ENCODE measurements at places on chromosomes 2 and 18.

GRCh38 chr2:144708626-144709025 lies 188.7 kb upstream of the ZEB2 start:
- no peak for DNase-seq

DNA sequence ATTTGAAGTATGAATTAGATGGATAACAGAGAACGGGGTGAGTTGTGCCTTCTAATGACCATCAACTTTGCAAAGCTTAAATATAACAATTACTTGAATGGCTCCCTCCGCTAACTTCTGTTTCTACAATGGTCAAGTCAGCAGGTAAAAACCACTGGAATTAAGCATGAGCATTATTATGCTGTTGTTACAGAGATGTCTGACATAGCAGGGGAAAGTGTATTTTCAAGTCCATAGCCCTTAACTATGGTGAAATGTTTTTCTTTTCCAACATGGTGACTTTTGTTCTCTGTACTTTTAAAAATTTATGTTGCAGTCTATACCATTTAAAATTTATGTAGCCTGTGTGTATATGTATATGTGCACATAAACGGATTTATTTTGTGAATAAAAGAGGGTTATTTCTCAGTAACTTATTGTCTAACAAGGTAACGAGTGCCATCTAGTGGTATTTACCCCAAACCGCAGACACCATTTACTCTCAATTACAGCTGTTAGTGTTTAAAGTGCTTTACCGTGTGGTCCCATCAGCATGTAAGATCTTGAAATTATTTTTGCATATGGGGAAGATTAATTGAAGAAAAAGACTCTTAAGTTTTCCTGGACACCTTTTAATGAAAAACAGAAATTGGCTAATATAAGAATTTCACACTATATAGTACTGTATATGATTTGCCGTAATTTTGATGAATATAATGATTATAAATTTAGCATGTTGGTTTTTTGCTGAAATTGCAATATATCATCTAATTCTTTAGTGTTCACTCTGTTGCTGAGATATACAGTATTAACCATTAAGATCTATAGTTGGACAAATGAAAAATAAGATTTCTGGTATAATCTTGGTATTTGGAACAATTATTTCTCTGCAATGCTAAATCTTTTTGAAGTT lies 78.2 kb downstream of the UBE2E3 start:
- no peak for DNase-seq

- DNase-seq: no peak
Observed at GRCh38 chr2:225002656-225003045, 39.6 kb downstream of the DOCK10 start.

DNA sequence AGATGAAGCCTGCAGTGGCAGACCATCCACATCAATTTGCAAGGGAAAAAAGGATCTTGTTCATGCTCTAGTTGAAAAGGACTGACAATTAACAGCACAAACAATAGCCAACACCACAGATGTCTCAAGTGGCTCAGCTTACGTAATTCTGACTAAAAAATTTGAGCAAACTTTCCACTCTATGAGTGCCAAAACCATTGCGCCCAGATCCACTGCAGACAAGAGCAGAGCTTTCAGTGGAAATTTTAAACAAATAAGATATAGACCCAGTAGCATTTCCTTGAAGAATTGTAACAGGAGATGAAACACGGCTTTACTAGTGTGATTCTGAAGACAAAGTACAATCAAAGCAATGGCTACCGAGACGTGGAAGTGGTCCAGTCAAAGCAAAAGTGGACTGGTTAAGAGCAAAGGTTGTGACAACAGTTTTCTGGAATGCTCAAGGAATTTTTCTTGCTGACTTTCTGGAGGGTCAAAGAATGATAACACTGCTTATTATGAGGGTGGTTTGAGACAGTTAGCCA lies 12.0 kb upstream of the ZNF396 start:
- no peak for DNase-seq
